Activated T-cell treated with anti-CD3 and anti-CD28 coated beads, Interleukin-2, amount 50 U/mL, for 48 hours (primary cell): ENCODE measurements at places on chromosomes 1 and 21.

- DNase-seq, result no peak
These were observed 277.3 kb downstream of the KAZN start for GRCh38 chr1:14875524-14876509.

GRCh38 chr1:168408884-168409283 lies 128.2 kb downstream of the TBX19 start:
- DNase-seq, result peak; percentile 69

DNA sequence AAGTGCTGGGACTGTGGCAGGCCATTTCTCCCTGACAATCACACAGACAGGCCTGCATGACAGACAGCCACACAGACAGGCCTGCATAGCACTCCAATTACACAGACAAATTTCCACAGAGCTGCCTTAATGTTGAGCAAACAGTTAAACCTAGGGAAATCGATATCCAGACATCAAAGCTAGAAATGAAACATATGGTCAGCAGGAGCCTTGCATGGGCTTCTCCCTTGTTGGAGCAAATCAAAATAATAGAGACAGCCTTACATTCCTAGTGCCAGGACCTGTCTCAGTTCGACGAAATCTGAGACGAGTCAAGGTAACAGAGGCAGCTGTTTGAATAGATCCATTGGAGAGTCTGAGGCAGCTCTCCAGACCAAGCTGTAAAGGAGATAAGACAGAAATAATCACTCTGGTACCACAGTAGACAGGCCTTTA lies 42.4 kb downstream of the OLFML3 start:
- DNase-seq, result no peak

- DNase-seq, result peak; percentile 37
These were observed 132.8 kb downstream of the SNX7 start for GRCh38 chr1:98794196-98794886.
